ENCODE measurements at places on chromosomes 12 and 14. TPM values are rescaled to one million over a fixed set of nuclear protein-coding genes. Genes with fewer than 3 reads are reported as not detected.

DNA sequence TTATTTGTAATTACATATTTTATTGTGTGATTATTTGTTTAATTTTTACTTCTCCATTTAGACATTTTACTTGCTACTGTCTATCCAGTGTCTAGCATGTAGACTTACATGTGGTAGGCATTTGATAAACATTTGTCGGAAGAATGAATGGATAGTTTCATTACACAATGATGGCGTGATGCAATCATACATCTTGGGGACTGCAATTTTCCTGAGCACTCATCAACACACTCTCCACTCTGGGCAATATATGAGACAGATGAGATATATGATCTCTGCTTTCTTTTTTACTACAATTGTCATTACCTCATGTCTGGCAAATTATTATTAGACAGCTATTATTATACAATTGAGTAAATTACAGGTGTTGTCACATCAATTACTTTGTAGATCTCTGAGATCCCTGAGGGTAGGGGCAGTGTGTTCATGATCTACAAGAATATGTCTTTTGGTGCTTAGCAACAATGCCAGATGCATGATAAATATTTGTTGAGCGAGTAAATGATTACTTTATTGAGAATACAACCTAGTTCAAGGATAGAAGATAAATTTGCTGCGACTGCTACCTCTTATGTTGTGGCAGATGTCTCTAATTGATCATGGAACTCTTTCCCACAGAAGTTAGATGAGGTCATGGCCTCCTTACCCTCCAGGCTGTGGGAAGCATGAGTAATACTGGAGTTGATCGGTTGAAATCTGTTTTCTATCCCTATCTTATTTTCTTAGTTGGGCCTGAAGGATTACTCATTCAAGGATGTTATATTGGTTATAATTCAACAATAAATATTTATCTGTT, 416.0 kb downstream of the LRIG3 start:
- DNase-seq, result no peak

DNA sequence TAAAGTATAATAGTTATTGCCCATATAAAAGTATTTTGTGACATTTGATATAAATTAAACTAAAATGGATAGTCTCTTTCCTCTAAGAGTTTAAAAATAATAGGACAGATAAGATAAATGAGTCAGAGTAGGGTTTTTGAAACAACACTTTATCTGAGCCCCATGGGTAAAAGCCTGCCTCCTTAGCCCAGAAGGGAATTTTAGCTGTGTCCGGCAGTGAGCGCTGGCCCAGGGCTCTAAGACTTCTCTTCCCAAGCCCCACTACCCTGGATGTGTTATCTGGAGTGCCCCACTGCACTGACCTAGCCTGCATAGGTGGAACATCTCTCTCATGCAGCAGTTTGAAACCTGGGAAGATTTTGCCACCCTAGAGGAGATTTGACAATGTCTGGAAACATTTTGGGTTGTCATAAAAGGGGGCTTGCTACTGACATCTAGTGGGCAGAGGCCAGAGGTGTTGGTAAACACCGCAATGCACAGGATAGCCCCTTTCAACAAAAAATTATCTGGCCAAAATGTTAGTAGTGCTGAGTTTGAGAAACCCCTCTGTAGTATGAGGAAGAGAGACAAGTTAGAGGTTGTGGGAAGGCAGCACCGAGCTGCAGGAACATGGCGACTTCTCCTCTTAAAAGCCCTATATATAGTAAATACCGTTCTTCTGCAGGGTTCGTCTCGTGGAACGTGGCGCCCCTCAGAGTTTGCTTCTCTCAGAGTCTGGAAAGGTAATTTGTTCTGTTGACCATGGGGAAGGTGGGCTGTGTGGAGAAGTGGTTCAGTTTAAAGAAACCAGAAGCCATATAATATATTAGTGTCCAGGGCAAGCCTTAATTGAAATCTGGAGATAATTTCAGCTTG, 29.3 kb upstream of the ATF1 start:
- DNase-seq, result peak; percentile 71

DDX11 gene
- 161 TPM for total RNA-seq

TMEM121 gene
- 9.1 TPM for total RNA-seq

GRCh38 chr12:91055976-91056375, 1.8 kb downstream of the KERA start:
- no peak for DNase-seq

GRCh38 chr14:55662752-55663151, 82.7 kb downstream of the KTN1 start:
- DNase-seq, result no peak

DNA sequence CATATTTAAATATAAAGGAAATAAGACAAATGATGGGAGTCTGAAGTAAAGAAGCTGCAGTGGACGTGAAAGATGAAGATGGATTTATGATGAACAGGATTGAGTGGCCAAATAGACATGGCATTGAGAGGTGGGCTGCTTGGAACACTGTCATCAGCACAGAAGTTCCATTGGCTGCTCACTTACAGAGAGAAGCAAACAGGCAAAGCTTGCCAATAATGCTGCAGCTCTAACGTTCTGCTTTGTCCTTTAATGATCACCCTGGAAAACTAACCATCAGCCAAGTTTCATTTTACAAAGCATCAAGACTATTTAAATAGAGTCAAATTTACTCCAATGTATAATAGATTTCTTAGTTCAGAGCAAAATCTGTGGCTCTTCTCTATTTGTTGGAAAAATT, 721.4 kb downstream of the TMTC2 start:
- DNase-seq, result no peak

- no peak for DNase-seq
These were observed 10.8 kb upstream of the PLEKHH1 start for GRCh38 chr14:67522270-67522669.
